ENCODE measurements at places on chromosomes 2 and 18.
A peak's percentile ranks its signal among the peaks of the same experiment; 100 is the strongest.

DNA sequence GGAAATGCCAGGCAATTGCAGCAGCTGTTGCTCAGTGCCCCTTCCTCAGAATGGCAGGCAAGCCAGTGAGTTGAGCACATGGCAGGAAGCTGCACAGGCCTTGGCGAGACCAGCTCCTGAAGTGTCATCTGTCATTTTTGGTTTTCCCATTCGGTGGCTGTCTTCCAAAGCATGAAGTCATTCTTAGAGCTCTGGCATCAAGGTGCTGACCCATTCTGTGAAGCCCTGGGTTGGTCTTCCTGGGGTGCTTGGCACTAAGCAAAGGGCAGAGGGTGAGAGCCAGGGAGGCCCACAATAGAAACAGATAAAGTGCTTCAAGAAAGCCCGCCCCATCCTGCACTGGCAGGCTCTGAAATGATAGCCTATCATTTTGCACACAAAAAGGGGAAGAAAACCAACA is 150.5 kb downstream of the VAPA start:
- H3K27me3 ChIP-seq = peaks cover 31% of the 10 kb centered on the region
- no peak overlapping the region for H3K27ac ChIP-seq
- DNase-seq = no peak
- H3K4me1 ChIP-seq = peaks cover 4% of the 10 kb centered on the region

DNA sequence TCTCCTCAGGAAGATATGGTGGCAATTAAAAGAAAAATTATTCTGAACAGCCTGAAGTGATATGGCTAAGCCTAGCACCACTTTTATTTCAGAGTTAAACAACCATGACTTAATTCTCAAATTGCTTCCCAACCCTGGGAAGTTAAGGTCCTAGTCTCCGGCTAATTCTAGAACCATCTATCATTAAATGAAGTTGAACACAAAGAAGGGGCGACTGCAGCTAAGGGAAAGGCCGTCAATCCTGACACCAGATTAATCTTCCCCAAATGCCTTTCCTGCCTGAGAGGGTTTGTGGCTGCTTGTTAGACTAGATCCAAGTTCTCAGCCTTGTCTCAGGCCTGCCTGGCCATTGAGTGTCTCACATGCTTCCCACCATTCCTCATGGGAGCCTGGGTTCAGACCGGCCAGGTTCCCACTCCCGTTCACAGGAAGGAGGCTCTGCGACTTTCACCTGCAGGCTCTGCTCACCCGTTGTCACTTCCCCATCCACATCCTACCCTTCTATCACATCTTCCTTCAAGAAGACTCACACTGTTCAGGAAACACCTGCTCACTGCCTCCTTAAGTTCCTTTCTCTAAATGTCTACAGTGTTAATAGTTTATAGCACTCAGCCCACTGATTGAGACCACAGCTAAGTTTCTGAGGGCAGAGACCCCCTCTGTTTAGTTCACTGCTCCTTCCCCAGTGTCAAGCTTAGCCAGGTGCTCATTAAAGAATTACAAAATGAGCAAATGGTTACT is 282.9 kb upstream of the REV1 start:
- H3K4me1 ChIP-seq = no peaks in the 10 kb centered on the region
- no peak for DNase-seq
- H3K27ac ChIP-seq = no peak overlapping the region
- H3K27me3 ChIP-seq = peaks cover 12% of the 10 kb centered on the region
- no peak overlapping the region for H3K4me3 ChIP-seq
- no peaks in the 10 kb centered on the region for H3K36me3 ChIP-seq

- peaks cover 28% of the 10 kb centered on the region for H3K4me1 ChIP-seq
- no peak overlapping the region for H3K4me3 ChIP-seq
- peak overlapping the region; percentile 57 for H3K27ac ChIP-seq
- DNase-seq = no peak
- peaks cover 2% of the 10 kb centered on the region for H3K36me3 ChIP-seq
These were observed 25.2 kb downstream of the EIF2AK3 start for GRCh38 chr2:88602022-88602421.

DNA sequence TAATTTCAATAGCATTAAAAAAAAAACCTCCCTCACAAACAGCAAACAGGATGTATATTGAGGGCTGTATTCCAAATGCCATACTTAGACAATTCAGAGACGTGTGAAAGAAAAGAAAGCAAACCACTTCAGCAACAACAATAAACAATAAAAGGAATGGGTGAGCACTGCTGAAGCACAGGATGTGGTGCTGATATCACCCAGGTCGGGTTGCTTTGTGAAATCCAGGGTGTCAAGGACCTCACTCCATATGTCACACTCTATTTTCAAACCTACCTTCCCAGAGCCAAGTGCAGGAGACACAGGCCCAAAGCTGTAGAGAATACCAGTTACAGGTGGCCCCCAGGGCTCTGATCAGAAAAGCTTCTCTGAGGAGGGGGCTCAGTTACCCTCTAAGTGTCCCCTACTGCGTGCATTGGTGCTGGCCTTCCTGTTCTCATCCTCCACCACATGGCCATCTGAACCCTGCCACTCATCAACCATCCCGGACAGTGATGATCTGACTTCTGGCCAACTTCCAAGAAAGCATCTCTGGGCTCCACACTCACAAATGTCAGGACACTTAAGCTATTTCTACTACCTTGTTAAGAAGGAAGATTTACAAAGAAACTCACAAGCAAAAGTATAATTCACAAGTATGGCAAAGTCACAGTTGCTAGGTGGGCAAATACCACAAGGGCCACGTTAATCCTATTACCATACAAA is 363.0 kb downstream of the SS18 start:
- no peak overlapping the region for H3K4me3 ChIP-seq
- H3K4me1 ChIP-seq = no peaks in the 10 kb centered on the region
- no peak overlapping the region for H3K27ac ChIP-seq
- H3K27me3 ChIP-seq = peaks cover 6% of the 10 kb centered on the region
- DNase-seq = no peak

GRCh38 chr2:63692002-63692606 is 103.3 kb downstream of the MDH1 start:
- H3K4me1 ChIP-seq = no peaks in the 10 kb centered on the region
- no peaks in the 10 kb centered on the region for H3K27me3 ChIP-seq
- H3K36me3 ChIP-seq = no peaks in the 10 kb centered on the region
- no peak overlapping the region for H3K27ac ChIP-seq
- H3K4me3 ChIP-seq = no peak overlapping the region
- DNase-seq = no peak

- H3K4me1 ChIP-seq = peaks cover 12% of the 10 kb centered on the region
- peaks cover 6% of the 10 kb centered on the region for H3K36me3 ChIP-seq
- no peak overlapping the region for H3K27ac ChIP-seq
- no peaks in the 10 kb centered on the region for H3K27me3 ChIP-seq
- no peak for DNase-seq
These were observed 35.6 kb upstream of the UBE2F start for GRCh38 chr2:237931205-237931721.

All from T-helper 17 cell (primary cell).